ENCODE measurements at places on chromosomes 7 and 10.

DNA sequence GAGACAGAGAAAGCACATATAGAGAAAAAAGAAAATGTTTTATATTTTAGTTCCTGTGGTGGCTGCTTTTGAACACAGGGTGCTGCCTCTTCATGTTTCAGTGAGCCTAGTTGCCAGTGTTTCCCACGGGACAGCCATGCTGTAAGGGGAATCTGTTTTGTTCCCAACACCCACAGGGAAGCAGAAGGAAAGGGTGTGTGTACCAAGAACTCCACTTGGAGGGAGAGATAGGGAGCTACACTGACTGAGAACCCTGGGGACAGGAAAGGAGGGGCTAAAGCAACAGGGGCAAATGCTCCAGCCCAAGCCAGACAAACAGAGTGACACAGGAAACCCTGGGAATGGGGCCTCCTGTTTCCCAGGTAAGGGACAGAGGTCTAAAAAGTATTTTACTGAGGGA is 40.2 kb downstream of the FRMPD2 start:
- no peak for DNase-seq

DNA sequence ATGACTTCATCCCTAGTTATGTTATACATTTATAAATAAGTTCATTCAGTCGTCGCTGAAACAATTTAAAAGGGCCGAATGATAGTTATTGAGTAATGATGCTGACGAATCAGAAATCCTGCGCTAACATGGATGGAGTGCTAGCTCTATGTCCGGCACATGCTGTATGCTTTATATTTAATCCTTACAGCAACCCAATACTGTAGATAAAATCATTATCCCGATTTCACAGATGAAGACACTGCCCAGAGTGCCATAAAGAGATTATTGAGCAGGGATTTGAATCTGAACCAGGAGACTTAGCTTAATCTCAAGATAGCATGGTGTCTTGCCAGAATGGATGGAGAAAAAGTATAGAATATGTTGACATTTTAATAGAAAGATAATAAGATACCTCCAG is 1.1 kb upstream of the ICA1 start:
- no peak for DNase-seq

- DNase-seq: no peak
Observed at GRCh38 chr7:78765943-78766729, 687.3 kb downstream of the MAGI2 start.

DNA sequence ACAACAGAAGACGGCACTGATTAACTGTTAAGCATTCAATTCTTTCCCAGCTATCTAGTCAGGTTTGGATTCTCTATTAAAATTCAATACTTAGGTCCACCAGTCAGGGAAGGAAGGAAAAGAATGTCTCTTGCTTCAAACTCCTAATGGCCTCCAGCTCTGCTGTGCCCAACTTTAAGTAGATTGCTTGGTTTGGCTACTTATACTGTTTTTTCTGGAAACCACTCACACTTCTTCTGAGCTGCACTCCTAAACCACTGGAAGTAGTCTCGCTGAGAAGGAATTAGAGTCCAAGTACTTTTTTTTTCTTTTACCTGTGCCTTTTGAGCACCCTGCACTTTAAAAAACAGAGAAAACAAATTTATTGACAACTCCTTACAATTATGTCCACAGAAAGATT is 26.7 kb upstream of the COL1A2 start:
- no peak for DNase-seq

- no peak for DNase-seq
Observed at GRCh38 chr7:6242561-6242960, 29.9 kb downstream of the CYTH3 start.

DNA sequence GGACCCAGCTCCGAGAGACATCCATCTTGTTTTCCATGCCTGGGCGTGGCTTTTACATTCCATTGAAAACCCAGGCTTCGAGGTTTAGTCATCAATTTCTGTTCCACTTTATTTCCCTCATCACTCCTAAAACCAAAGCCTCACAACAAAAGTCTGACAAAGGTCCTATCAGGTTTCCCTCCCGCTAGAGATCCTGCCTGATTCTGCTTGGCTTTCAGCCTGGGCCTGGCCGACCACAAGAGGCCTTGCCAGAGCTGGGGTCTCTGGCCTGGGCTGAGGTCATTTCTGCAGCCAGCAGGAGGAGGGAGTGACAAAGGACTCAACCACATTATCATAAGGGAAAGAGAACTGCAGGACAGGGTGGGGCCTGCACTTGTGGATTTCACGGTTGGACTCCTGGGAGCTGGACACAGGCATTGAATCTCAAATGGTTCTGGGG is 167.0 kb downstream of the FANK1 start:
- no peak for DNase-seq

DNA sequence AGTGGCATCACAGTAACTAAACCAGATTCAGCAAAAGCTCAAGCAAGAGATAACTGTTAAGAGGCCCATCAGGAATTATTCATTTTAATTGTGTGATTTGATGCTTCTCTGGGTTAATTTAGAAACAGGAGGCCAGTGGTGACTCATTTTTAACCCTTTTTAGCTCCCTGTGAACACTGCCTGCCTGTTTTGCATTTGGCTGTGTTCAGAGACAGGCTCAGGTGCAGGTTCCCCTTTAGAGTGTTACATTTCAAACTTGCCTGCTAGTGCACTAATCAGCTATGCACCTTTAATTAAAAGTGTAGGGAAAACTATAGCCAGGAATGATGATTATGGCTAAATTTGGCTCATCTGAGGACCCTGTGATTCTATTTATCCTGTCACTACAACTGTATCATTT is 6.5 kb downstream of the STAMBPL1 start:
- DNase-seq: no peak

DNA sequence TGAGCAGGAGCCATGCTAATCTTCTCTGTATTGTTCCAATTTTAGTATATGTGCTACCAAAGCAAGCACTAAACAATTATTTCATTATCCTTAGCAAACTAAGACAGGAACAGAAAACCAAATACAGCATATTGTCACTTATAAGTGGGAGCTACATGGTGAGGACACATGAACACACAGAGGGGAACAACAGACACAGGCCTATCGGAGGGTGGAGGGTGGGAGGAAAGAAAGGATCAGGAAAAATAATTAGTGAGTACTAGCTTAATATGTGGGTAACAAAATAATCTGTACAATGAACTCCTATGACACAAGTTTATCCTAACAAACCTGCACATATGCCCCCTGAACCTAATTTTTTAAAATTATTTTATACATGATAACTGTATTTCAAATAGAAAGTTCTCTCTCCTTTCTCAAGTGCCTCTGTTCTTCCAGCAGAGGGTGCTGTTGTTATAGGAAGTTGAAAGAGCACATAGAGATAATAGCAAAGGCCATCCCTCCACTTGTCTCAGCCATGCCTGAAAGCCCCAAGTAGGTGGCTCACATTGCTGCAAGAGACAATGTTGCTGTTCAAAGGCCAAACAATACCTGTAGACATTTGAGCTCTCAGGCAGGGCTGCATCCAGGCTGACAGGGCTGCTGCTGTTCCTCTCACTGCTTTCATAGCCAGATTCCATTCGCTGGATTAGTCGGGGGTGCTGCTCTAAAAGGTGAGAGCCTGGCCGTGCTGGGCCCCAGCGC is 33.4 kb upstream of the PPP3CB start:
- peak; percentile 80 for DNase-seq

DNA sequence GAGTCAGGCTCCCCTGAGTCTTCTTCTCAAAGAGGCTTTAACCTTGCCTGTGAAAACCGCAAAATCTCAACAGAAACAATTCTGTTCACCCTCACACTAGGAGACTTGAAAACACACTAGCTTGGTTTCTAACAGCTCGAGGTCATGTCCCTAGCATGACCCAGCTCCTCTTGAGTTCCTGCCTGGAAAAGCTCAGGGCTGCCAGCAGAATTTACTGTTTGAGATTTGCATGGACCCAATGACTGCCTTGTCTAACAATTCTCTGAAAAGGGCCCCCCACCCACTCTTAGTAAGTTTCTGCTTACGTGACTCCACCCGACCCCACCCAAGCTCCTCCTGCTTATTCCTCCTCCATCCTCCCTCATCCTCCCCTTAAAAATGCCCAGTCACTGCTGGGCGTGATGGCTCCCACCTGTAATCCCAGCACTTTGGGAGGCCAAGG is 85.1 kb upstream of the KMT2C start:
- no peak for DNase-seq

DNA sequence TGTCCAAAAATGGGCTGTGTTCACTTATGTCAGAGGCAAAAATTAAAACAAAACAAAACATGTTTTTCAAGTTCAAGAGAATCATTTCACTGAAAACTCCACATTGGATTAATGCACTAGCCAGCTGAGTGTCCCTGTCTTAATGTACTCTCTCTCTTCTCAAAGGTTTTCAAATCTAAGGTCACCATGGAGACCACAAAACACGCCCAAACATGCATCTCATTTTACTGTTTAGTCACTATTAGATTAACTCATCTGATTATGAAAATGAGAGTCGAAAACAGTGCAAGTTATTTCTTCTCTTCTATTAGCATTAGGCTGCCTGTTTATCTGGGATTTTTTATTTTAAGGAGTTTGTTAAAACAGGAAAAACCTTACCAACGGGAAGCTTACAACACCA is 70.8 kb upstream of the ASAH2 start:
- no peak for DNase-seq

DNA sequence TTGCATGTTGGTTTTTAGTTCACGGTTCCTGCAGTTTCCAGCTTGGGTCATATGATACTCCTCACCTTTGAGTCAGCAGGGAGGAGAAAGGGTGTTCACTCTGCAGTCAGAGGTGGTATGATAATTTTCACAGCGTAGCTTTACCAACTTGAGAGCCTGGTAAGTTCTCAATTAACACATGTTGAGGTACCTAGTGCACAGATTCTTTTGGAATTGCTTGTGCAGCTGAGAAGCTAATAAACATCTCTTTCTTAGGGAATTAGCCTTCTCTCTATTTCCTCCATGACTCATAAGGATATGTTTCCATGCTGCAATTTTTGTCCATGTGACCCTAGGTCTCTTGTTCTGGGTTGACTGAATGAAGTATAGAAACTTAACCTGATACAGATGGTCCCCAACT is 166.6 kb downstream of the KIF20B start:
- DNase-seq: no peak

GRCh38 chr7:33816106-33816505 is 89.2 kb upstream of the BMPER start:
- no peak for DNase-seq

DNA sequence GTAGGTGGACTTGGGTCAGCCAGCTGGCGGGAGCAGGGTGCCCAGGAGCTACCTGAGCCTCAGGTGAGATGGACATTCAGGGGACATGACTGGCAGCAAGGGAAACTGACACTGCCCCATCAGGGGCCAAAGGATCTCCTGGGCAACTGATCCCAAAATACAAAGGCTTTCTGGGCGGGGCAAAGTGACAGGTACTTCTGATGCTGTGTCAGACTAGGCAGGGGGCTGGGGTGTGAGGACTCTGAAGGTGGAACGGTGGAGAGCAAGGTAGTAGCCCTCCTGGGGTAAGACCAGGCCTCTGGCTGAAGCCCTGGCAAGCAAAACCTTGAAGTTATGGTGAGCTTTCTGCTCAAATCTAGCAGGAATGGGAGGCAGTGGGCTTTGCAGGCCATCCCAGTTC is 4.4 kb downstream of the OPN4 start:
- DNase-seq: no peak

DNA sequence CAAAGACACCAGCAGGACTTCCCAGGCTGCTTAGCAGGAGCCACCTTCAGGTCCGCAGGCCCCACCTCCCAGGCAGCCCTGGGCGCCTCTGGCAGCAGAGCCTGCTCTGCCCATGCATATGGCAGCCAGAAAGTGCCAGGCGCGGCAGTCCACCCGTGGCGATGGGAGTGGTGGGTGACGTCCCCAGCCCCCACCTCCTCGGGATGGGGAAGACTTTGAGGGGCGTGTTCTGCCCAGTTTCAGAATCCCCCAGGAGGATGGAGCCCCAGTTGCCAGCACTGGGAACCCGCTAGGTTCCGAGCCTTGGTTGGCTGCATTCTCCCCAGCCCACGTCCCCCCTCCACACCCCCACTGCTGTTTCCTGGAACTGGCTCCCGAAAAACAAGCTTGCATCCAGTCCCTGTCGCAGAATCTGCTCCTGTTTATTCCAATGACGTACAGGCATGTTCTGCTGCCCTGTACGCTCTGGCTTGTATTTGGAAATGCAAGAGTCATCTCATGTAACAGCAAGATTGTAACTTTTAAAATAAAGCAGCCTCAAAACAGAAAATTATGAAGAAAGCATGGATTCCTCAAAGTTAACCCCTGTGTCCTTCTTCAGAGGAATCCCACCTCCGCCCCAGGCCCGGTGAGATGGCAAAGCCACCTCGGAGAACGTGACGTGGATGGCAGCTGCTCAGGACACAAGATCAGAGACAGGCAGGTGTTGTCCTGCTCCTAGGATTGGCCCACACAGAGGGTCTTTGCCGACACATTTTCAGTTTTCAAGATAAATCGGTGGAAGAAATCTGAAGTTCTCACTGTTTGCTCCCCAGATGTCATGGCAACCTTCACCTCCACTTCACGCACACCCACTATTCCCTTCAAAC is 87.8 kb upstream of the PPP2R2D start:
- DNase-seq: no peak

GRCh38 chr10:16968416-16969041 is 151.3 kb upstream of the RSU1 start:
- no peak for DNase-seq

DNA sequence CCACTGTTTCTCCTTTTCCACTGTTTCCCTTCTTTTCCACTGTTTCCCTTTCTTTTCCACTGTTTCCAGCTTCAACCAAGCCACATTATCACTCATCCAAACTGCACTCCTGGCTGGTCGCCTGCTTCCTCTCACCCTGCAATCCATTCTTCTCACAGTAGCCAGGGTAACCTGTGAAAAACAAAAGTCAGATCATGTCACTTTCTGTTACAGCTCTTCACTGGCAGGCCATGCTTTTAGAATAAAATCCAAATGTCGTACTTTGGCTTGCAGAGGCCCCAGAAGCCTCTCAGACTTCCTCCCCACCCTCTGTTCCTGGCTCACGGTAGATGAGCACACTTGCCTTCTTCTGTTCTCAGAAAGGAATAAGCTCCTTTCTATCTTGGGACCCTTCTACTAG is 33.9 kb downstream of the STARD3NL start:
- no peak for DNase-seq

GRCh38 chr7:1123715-1124114 is 35.8 kb downstream of the GPER1 start:
- DNase-seq: no peak

- no peak for DNase-seq
Observed at GRCh38 chr10:101901340-101901739, 57.7 kb upstream of the KCNIP2 start.

GRCh38 chr10:106284802-106285587 is 879.5 kb downstream of the SORCS1 start:
- no peak for DNase-seq

GRCh38 chr10:31745612-31746376 is 182.8 kb downstream of the ARHGAP12 start:
- DNase-seq: peak; percentile 38

DNA sequence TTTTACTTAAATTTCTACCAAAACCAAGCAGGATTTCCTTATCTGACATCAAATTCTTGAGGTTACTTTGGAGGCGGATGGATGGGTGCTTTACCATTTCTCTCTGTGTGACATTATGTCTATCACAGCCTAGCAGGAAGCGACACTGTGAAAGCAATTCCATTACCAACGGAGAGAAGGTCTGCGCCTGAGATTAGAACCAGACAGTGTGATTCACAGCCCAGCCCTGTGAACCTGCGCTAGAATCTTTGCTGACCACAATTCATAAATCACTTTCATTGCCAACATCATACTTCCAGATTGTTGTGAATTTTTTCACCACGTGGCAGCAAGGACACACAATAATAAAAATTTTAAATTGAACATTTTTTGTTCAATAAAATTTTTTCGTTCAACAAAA is 126.5 kb downstream of the CUBN start:
- peak; percentile 77 for DNase-seq

Data from activated CD4-positive, alpha-beta T cell treated with anti-CD3 and anti-CD28 coated beads, Interleukin-2, amount 10 ng/mL, durations not matched to agents 7 days and 5 days (primary cell).